ENCODE measurements at places on chromosomes 5 and 9.

DNA sequence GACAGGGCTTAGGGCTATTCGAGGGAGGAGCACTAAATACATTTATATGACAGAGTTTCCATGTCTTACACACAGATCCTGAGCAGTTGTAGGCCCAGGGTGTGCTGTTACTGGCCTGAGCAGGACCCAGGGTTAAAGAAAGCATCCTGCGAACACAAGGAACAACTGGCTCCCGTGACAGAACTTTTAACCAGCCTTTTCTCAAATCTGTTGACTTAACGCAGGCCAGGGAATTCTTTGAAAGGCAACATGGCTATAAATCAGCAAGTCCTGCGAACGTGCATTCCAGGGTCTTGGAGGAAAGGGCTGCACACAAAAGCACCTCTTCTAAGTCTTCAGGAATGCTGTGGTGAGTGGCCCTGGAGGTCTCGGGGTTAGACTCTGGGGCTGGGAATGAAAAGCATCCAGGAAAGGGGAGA is 45.2 kb upstream of the ANKRD55 start:
- DNase-seq = no peak

DNA sequence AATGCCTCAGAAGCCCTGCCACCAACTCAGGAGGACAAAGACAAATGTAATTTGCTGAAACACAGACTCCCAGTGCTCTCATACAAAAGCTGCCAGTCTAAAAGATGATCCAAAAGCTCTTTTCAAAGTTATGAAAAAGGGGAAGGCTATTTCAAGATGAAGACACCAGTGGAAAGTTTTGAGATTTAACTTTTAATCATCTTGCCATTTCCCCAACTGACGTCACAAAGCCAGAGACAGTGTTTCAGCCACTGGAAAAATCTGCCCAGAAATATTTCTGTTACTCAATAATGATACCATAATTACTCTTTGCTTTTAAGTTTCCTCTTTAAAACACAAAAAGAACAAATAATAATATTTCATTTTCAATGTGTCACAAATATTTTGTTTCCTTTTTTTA is 20.9 kb downstream of the ENG start:
- no peak for DNase-seq

DNA sequence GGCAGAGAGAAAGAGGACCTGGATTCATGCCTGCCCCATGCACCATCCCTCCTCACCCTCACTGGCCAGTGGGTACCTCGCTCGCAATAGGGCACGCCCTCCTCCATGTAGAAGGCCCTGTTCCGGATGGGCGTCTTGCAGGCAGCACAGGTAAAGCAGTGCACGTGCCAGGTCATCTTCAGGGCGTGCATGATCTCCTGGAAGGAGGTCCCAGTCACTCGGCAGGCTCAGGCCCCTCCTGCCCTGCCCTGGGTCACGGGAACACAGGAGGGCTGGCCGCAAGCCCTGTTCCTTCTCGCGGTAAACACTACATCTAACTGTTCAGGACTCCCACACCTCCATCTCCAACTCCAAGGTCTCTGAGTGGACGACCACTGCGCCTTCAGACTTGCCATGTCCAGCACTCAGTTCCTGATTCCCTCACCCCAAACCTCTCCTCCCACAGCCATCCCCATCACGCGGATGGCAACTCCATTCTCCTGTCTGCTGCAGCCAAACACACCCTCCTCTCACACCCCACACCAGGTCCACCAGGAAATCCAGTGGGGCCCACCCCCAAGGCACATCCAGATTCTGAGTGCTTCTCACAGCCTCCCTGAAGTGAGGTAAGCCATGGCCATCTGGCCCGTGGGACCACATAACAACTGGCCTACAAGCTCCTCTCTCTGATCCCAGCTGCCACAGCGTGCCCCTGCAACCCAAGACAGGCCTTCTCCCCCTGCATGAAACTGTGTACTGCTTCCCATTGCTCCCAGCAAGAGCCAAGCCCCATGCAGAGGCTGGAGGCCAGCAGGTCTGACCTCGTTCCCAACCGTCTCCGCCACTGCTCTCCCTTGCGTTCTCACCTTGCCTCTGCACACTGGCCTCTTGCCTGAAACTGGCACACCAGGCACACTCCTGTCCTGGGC is 10.8 kb upstream of the DBN1 start:
- no peak for DNase-seq

GRCh38 chr5:163163858-163164257 is 273.5 kb upstream of the CCNG1 start:
- no peak for DNase-seq

GRCh38 chr9:78304357-78304756 is 7.4 kb downstream of the PSAT1 start:
- no peak for DNase-seq

- DNase-seq = no peak
Measured at GRCh38 chr9:133028221-133028620, 2.6 kb upstream of the GTF3C5 start.

DNA sequence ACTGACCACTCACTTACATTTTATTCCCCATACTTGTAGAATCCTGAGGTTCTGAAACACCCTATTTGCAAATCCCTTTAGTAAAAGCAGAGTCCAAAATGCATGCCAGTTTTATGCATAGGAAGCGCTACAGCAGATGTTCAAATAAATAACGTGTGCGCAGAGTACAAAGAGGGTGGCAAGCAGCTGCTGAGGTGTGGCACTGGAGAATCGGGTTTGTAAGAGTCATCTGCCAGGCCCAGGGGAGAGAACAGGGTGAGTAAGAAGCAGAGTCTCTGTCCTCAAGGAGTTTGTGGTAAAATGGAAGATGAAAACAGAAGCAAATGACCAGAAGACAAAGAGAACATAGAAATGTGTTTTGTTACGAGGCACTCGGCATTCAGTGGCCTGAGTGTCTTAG is 288.8 kb downstream of the GLIS3 start:
- no peak for DNase-seq

DNA sequence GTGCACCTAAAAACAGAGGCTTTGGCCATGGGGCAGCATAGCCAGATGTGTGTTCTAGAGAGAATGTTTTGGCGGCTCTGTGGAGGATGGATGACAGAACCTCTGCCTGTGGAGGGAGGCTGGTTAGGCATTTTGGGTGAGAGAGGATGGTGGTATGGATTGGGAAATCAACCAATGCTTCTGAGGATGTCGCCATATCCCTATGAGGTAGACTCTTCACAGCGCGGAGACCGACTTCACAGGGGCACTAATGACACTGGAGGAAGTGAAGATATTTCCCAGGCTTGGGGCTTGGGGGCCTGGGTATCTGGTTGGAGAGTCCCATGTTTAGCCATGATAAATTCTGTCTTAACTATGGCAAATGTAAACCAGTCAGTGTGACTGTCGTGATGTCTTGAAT is 140.6 kb upstream of the KLF4 start:
- no peak for DNase-seq

DNA sequence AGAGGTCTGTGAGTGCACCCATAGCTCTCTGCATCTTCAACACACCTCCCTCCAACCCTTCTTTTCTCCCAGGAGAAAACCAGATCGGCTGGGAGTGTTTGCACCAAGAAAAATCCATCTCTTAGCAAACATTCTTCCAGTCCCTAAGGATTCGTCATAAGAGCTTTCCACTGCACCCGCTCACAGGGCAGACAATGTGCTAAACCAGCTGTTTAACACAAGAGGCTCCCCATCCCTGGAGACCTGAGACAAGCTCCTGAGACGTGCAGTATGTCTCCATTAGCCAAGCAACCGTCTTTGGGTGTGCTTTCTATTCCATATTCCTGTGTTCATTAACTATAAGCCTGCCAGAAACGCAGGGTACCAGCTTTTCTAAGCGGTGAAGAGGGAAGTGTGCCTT is 93.6 kb upstream of the ZNF462 start:
- DNase-seq = no peak

- no peak for DNase-seq
Measured at GRCh38 chr9:119298076-119298853, 71.0 kb downstream of the BRINP1 start.

DNA sequence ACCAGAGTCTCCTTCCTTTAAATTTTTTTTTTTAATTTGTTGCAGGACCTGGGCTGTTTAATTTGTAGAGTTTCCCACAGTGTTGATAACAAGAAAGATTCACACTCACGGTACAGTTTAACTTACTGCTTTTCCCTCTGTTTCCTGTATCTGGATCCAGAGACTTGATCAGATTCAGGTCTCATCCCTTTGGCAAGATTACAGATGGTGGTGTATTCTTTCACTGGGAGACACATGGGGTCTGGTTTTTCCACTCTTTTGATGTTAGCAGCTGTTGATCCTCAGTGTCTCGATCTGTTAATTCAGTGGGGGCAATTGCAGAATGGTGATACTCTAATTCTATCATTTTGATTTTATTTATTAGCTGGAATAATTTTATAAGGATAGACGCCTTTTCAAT is 75.4 kb upstream of the TNFAIP8 start:
- DNase-seq = no peak

DNA sequence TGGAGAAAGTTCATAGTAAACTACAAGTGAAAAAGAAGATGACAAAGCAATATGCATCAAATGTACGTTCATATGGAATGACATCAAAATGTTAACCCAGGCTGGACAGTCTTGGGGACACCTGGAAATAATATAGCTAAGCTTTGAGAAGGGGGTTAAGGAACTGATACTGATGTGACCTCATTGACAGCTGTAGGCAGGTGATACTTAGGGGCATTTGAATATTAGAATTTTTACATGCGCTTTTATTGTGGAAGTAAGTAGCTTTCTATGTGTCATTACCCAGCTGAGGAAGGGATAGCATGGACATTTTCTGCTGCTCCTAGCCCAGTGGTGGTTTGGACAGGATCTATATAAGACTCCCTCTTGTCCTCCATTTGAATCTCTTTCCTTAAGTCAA is 299.7 kb downstream of the CWC27 start:
- DNase-seq = no peak

DNA sequence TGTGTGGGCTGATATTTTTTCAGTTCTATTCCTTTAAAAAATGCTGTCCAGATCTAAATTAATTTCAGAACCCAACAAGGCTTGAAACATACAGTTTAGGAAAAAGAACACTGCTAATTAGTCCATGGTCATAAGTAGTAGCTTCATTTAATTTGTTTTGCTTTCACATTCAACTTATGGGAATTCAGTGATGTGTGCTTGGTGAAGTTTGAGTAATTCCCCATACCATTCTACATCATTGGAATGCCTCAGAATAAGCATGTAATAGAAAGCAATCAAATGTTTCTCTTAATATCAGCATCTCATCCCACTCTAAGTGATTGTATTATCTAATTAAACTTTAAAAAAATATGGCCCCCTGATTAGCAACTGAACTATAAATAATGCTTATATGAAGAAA is 2.7 kb downstream of the CNTLN start:
- DNase-seq = no peak

GRCh38 chr5:67462147-67462546 is 265.5 kb upstream of the CD180 start:
- no peak for DNase-seq

- no peak for DNase-seq
Measured at GRCh38 chr9:126974594-126974993, 60.0 kb downstream of the RALGPS1 start.

DNA sequence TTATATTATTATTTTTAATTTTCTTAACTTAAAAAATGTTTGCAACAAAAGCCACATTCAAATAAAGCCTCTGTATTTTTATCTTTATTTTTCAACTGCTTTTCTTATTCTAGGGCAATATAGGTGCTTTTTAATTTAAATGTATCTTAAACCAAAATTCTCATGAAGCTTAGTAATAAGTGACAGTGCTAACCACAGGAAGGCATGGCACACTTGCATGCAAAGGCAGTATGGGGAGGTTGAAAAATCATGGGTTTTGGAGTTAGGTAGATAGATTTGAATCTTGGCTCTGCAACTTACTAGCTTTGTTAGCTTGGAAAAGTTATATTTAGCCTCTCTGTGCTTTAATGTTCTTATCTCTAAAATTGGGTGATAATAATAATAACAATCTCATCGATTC is 458.0 kb downstream of the DMAC1 start:
- no peak for DNase-seq

GRCh38 chr5:111755345-111755941 is 1.6 kb downstream of the NREP start:
- no peak for DNase-seq

- no peak for DNase-seq
Measured at GRCh38 chr9:5869315-5870019, 21.2 kb upstream of the MLANA start.

- DNase-seq = no peak
Measured at GRCh38 chr5:1065891-1066650, 45.8 kb downstream of the SLC12A7 start.

GRCh38 chr5:124007675-124008398 is 495.9 kb downstream of the CSNK1G3 start:
- DNase-seq = no peak

DNA sequence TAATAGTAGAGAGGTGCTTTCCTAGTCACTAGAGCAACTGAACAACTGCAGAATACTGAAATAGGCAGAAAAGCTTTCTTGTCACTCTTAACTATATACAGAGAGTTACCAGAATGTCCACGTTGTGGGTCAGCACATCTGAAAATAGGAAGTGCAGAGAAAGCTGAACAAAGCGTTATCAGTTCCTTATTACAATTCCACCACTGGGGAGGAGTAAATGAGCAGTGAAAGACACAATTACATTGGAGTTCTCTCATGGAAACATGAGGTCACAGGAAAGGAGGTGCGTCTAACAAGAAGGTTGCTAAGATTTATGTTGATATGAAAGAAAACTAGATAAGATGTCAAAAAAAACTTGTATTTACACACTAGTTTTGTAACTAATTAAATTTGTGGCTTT is 461.9 kb upstream of the COX7C start:
- DNase-seq = no peak

- DNase-seq = no peak
Measured at GRCh38 chr5:104186100-104186499, 623.5 kb upstream of the NUDT12 start.

DNA sequence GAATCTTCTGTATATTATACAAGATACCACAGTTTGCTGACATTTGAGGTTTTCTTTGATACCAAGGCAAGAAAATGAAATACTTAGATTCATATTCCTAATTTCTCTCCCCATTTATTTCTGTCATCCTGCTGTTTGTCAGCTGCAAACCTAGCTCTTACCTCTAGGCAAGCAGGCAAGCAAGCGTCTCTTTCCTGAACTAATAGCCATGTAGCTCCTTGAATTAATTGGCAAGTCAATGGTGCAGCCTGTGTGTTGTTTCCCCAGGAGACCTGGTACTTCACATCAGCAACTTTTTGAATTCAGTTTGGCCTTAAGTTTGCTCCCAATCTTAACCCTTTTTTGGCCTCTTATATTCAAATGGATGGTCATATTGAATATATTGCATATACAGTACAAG is 573.6 kb upstream of the ARRDC3 start:
- DNase-seq = no peak

- no peak for DNase-seq
Measured at GRCh38 chr9:93001031-93001430, 53.7 kb downstream of the FGD3 start.
